ENCODE measurements at places on chromosomes 6 and 20. TPM values are rescaled to one million over a fixed set of nuclear protein-coding genes. Genes with fewer than 3 reads are reported as not detected.

Gene ARFGEF3
- total RNA-seq: 38.3 TPM

GRCh38 chr6:132910759-132911158, 96.4 kb downstream of the RPS12 start:
- no peak for DNase-seq

GRCh38 chr6:80210618-80211017, 104.1 kb downstream of the BCKDHB start:
- DNase-seq: no peak

- peak; percentile 86 for DNase-seq
Measured at GRCh38 chr20:41316602-41317545, 657 bp downstream of the ZHX3 start.

GRCh38 chr20:37406010-37406998, 60.4 kb downstream of the SRC start:
- DNase-seq: peak; percentile 64

GRCh38 chr20:61056627-61057442, 195.2 kb upstream of the CDH4 start:
- no peak for DNase-seq

DNA sequence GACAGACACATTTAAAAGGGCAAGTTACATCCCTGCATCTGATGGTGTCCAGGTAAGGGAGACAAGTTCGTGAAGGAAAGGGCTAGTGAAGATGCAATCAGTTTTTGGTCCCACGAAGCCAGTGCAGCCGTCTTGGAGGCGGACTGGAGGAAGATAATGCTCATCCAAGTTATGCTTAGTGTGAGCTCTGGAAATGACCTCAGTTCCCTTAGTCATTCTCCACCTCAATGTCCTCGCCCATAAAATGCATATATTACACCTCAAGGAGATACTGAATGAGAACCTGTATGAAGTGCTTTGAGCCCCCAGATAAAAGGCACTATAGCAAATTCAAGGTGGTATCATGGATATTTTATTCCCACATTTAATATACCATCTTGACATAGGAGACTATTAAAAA, 358.8 kb downstream of the ADGRB3 start:
- DNase-seq: no peak

- DNase-seq: no peak
Measured at GRCh38 chr6:7073082-7073820, 34.5 kb upstream of the RREB1 start.

Gene DNAH8
- total RNA-seq: 0.09 TPM

GRCh38 chr6:118677193-118677592, 25.8 kb upstream of the CEP85L start:
- no peak for DNase-seq

GRCh38 chr20:6632187-6632586, 135.3 kb upstream of the BMP2 start:
- peak; percentile 10 for DNase-seq

DNA sequence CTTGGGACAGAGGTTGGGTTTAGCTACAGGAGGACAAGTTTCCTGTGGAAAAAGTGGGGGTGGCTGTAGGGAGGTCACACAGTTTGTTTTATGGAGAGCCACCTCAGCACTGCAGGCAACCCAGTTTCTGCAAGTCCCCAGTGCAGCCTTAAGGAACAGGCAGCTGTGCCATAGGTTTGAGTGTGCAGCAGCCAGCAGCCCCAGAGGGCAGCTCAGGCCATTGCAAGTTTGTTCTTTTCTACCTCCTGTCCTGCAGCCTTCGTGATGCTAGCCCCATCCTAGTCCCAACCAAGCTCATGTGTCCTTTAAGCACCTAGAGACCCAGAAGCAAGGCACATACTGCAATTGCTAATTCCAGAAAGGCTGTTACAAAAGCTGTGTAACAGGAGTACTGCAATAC, 58.8 kb downstream of the ZBTB9 start:
- no peak for DNase-seq

Gene TUBB1
- 1.2 TPM for total RNA-seq

Gene IRAK1BP1
- total RNA-seq: 40.5 TPM

- DNase-seq: no peak
Measured at GRCh38 chr20:48844996-48845395, 17.2 kb upstream of the PREX1 start.

Gene SGK2
- total RNA-seq: 2.3 TPM

All from cerebellum (tissue), 4 donors.